ENCODE measurements at places on chromosomes 4 and X. TPM values are rescaled to one million over a fixed set of nuclear protein-coding genes. Genes with fewer than 3 reads are reported as not detected.

DNA sequence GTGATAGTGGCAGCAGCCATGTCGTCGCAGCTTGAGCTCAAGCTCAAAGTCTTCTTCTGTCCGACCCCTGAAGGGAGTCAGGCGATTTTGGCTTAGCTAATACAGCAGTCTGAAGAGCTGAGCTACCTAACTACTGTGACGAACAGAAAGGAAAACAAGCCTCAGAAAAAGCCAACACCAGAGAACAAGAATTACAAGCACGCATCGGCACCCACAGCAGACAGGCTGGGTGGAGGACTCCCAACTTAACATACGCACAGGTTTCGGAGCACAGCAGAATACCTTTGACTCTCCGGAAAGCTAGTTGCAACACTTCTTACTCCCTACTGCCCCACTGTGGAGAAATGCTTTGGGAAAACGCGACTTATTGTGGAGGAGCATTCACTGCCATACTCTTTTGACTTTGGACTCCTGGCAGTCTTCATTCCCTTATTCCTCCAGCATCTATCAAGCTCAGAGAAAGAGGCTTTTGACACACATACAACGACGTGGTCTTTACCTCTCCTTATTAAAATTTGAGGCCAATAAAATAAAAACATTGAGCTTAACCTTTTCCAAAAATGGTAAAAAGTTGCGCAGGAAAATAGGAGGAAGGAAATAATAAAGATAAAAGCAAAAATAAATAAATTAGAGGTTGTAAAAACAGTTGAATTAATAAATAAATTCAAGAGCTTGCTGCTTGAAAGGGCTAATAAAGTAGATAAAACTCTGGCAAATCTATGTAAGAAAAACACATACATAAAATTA lies 41.3 kb upstream of the GPC3 start:
- peak; percentile 75 for DNase-seq

DNA sequence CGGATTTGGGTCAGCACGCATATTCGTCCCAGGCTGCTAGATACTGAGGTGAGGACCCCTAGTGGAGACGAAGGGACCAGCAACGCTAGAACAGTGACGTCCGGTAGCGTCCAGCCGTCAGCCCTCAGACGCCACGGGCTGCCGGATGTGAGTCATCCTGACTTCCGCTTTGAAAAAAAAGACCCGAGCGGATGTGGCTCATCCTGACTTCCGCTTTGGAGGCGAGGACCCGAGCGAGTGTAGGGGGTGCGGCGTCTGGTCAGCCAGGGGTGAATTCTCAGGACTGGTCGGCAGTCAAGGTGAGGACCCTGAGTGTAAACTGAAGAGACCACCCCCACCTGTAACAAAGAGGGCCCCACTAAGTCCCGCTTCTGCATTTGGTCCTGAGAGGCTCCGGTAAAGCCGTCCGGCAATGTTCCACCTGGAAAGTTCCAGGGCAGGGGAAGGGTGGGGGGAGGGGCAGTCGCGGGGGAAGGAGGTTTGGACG lies at the start of gene MAGEB2:
MAGEB2 (plus strand) TSS at position 207 of the 487 bp plus-strand sequence. CDS start 3,018 bp downstream, outside the sequence.
- no peak for DNase-seq

DNA sequence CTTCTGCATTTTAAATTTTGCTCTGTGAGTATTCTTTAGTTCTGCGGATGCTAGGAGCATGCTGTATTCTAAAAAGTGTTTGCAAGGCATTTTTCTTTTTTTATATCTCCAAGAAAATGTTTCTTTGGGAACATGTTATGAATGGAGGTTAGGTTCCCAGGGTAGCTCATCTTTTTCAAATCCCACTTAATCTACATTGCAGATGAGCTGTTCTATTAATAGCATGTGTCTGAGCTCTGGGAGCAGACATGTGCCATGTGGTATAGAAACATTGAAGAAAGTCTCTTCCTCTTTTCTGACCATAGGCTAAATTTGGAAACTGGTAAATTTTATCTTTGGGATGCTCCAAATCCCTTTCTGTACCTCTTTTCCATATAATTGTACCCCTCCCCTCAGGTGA lies 23.2 kb downstream of the DIAPH2 start:
- peak; percentile 59 for DNase-seq

GRCh38 chrX:1932231-1932630 lies 317.4 kb downstream of the ASMT start:
- DNase-seq, result peak; percentile 71

DNA sequence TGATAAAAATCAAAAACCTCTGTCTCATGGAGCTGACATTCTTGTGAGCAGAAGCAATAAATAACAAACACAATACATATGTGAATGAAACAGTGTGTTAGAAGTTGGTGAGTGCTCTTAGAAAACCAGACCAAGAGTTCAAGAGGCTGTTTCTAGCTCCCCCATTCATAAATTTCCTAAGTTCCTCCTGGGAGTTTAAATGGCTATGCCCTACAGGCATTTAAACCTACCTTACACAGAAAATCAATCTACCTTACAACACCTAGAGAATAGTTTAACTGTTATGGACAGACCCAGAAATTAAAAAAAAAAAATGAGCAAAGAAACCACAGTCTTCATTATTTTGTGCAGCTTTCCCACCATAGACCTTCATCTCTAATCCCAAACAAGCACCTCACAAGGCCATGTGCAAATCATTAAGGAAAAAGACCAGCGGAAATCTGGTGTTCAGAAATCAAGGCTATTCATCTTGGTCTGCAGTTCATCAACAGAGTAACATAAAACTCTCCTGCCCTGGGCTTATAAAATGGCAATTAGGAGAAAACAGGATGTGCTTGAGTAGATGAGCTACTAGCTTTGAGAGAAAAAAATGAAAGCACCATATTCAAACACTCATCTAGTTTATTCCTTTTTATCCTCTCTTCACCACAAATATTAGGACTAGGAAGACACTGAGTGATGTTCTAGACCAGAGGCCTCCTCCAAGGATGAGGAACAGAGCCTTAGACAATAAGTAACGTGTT lies 147.2 kb downstream of the SHROOM3 start:
- no peak for DNase-seq

DNA sequence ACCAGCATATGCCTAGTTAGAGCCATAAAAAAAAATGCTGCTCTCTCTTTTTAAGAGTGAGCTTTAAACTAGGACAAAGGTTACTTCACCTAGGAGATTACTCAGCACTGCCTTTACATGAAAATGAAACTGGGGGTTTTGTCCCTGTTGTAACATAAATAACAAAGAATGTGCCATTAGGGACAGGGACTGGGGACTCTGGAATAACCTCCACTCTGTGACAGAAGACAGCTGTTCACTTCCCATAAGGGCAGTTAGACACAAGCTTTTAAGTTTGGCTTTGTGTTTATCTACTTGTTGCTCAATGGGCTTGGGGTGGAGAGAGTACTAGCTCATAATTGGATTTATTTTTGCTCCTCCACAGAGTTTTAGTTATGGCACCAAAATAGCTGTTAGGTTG lies 11.9 kb downstream of the ENPEP start:
- DNase-seq, result peak; percentile 66

GRCh38 chr4:56417396-56417795 lies 18.0 kb downstream of the PPAT start:
- DNase-seq, result no peak

- no peak for DNase-seq
Observed at GRCh38 chr4:4472344-4472958, 69.4 kb downstream of the STX18 start.

DNA sequence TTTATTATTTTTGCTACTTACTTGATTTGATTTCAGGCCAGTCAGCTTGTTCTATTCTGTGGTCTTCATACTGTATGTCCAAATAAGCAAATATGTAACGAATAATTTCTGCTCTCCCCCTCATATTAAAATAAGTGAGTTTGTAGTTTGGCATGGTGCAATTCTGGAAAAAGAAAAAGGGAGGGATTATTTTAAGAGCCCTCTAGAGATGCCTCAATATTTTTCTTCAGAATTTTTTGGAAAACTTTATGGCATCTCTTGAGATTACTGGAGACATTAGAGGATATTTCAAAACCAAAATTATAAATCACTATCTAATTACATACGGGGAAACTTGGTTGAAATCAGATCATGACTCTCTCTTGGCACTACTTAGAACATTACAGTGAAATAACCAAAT lies 8.2 kb downstream of the HPGDS start:
- DNase-seq, result no peak

GRCh38 chr4:106717091-106717490 lies 319.0 kb downstream of the DKK2 start:
- no peak for DNase-seq

DNA sequence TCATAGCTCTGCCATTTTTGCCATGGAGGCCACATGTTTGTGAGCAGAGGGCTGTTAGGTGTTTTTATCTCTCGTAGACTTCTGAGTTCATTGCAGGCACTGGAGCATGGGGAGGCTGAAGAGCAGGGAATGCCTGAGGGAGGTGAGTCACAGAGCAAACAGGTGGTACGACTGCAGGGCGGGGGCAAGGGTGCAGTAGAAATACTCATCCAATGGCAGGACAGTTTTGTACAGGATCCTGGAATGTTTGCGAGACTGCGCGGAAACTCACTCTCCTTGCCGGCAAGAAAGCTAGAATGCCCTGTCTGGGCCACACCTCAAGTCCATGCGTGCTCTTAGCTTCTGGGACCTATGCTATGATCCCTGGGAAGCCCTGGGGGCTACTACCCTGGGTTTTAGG lies 20.0 kb upstream of the VCX2 start:
- DNase-seq, result peak; percentile 10

- no peak for DNase-seq
Observed at GRCh38 chr4:151948351-151949016, 187.7 kb upstream of the GATB start.

GRCh38 chr4:151908734-151909497 lies 148.1 kb upstream of the GATB start:
- no peak for DNase-seq

GRCh38 chr4:144338148-144338547 lies 197.6 kb upstream of the GYPA start:
- peak; percentile 18 for DNase-seq

DNA sequence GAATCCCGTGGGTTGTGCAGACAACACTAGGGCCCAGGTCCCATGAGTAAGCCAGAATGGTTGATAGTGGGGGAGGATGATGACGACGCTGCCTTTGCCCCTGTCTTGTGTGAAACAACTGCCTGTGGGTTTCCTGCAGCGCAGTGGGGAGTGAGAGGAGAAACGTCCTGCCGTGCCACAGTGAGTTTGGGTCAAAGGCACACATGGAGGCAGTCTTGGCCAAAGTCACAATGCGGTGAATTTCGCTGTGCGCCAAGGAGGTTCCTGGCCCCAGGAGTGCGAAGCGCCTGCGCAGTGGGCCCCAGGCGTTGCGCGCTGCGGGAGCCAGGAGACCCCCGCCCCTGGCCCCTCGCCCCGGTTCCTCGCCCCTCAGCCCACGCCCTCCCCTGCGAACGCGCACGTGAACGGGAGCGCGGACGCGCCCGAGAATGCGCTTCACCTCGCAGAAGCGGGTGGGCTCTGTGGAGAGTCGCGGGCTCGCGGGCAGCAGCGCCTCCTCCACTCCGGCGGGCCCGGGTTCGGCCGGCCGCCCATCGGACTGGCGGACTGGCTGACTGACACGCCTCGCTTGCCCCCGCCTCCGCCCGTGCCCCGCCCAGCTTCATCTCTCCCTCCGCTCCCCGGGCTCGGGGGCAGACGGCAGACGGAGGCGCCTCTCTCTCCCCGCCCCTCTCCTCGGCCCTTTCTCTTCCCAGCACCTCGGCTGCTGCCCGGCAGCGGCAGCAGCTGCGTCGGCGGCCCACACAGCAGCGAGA lies at the start of gene NUDT10:
NUDT10 (plus strand) TSS at position 635 of the 755 bp plus-strand sequence. CDS start 144 bp downstream, outside the sequence.
- peak; percentile 67 for DNase-seq

GRCh38 chrX:13540602-13541001 lies 28.8 kb upstream of the EGFL6 start:
- peak; percentile 90 for DNase-seq

GRCh38 chr4:7858498-7858897 lies 81.2 kb downstream of the AFAP1 start:
- DNase-seq, result no peak

GRCh38 chrX:136880003-136880451 lies 498 bp downstream of the RBMX start:
- DNase-seq, result peak; percentile 14

GRCh38 chr4:53147197-53147596 lies 218.7 kb downstream of the SCFD2 start:
- DNase-seq, result no peak

DNA sequence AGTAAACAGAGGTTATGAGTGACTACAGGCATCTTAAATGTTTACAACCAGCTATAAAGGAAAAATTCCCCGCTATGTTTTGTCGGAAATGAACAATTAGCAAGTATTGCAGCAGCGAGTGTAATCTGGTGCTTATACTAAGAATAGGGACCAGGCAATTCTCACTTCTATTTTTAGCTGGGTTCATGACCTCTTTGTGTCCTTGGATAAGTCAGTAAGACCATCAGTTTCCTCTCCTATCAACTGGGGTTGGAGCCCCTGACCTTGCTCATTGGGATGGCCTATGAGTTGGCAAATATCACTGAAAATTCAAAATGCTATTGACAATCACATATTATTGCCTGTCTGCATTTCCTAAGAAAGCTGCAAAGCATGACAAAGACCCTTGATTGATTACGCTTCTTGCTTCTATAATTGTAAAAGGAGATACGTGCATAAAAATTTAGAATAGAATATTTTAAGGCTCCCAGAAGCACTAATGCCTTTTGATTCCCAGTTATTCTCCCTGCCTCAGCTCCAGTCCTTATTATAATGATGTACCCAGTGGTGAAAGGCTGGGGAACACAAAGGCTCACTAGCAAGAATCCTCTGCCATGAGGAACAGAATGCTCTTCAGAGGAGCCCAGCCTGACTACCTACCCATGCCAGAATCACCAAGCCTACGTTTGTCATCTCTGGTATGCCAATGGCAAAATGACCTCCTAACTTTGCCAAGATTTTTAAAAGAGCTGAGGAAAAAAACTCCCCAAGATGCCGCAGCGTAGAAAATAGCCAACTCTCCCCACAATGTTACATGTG lies 21.9 kb downstream of the GATB start:
- no peak for DNase-seq

- no peak for DNase-seq
Observed at GRCh38 chr4:3801931-3802550, 35.9 kb downstream of the ADRA2C start.

- peak; percentile 51 for DNase-seq
Observed at GRCh38 chr4:122652379-122652778, 31.5 kb upstream of the IL21 start.

The NXF2 gene
- total RNA-seq, result not detected

The AGTR2 gene
- not detected for total RNA-seq

The TCEAL7 gene
- 11.3 TPM for total RNA-seq

The HSFX4 gene
- not detected for total RNA-seq

The DMRTC1 gene
- total RNA-seq, result not detected

The RAB41 gene
- not detected for total RNA-seq

The CSAG1 gene
- total RNA-seq, result 2.6 TPM

The CASK gene
- total RNA-seq, result 87.6 TPM

The AMMECR1 gene
- total RNA-seq, result 17.1 TPM

The RAB39B gene
- total RNA-seq, result 7.7 TPM

The LANCL3 gene
- 0.48 TPM for total RNA-seq
